ENCODE measurements at places on chromosomes 7 and 10.

- DNase-seq, result no peak
Measured at GRCh38 chr7:34034728-34035127, 129.4 kb downstream of the BMPER start.

GRCh38 chr7:21941611-21942141 is 4.0 kb downstream of the CDCA7L start:
- DNase-seq, result peak; percentile 51

DNA sequence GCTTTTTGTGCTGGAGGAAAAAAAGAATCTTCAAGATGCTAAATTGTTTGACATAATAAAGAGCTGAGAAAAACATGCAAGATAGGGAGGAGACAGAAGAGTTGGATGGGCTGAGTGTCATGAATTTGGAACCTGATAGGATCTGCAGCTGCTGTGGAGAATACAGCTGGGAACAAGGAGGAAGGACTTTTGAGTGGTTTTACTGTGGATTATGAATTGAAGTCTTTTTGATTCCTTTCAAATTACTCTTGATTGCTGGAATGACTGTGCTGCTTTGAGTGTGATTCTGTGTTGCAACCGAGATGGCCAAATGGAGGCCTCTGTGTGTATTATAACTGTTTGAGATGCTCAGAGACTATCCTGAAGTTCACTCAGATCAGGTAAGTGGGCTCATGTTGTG is 4.0 kb downstream of the EFCAB10 start:
- DNase-seq, result no peak

GRCh38 chr7:75776295-75776971 is 4.4 kb upstream of the CCL26 start:
- peak; percentile 84 for DNase-seq

GRCh38 chr7:48710995-48711394 is 213.4 kb upstream of the CDC14C start:
- DNase-seq, result no peak

DNA sequence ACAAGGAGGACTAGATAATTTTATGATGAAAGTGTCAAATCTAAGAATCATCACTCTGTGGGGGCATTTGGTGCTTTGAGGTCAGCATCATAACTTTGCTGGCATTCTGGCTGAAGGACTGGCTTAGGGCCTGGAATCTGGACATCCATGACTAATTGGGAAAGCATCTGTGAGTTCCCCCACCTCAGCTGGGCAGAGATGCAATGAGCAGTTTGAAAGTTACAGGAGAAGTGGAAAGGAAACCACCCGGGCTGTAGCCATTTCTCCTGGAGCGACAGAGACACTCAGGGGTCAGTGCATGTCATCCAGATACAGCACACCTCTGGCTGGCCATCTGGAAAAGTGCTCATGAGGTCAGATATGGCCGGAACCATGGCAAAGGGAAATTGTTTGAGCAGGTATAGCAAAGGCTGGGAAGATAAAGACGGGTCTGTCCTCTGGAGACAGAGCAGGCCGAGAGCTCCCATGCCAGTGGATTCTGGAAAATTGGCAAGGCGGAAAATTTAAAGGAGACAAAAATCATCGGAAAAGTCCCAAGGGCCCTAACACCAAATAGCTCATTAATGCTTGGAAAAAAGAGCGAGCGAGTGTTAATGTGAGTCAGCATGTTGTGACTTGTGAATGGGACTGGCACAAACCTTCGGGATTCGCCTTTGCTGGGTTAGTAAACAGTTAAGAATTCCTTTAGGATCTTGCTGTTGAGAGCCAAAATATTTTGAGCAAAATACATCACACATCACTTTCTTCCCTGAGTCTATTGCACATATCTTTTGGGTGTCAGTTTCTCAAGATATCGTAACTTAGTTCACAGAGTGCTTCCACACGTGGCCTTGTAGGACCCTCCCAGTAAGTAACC is 188.4 kb upstream of the AGK start:
- peak; percentile 75 for DNase-seq

DNA sequence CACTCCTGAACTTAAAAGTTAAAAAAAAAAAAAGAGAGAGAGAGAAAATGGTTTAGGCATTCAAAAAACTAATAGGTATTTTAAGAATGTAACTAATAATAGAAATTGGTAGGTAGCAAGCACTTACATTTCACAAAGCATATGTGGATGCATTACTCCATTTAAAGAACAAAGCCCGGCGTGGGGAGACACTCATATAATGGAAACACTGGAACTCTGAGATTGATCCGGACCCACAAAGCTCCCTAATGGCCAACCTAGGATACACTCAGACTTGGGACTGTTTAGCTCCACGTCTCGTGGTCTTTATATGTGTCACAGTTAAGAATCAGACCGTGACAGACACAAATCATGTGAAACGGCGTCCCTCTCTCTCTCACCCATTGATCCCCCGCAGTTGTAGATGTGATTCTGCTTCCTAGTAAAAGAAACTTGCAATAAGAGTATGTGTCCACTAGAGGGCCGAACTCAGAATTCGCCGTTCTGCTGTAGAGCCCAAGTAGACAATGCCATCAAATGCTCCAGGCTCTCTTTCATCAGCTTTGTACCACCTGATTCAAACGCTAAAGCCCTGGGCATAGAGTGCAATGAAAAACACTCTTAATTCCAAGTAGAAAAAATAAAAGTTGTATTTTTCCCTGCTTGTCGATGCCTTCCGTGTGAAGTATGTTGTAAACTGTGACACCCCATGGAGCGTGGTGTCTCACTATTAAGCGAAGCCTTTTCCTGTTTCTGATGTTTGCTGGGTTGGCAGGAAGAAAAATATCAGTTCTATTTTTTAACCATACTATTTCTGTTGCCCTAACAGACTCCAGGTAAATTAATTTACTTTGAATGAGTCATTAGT is 429.0 kb upstream of the MTPN start:
- DNase-seq, result peak; percentile 72

- no peak for DNase-seq
Measured at GRCh38 chr7:150753826-150754603, 16.8 kb downstream of the GIMAP5 start.

DNA sequence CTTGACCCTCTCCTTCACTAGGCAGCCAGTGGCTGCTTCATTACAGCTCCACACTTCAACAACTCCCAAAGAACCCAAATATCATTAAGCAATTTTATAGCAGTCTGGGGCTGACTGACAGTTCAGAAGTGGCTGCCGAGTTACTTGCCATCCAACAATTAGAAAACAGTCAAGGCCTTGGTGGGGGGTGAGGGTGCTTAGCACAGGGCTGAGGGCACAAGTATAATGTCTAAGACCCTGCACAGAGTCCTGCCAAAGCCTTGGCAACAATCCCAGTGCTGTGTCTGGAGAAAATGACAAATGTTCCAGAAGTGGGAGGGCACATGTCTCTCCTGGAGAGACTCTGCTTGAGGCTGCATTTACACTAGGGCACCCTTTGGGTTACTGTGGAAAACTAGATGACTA is 71.1 kb downstream of the CXCL12 start:
- DNase-seq, result peak; percentile 6

- peak; percentile 84 for DNase-seq
Measured at GRCh38 chr10:73959484-73960243, 38.3 kb upstream of the VCL start.

DNA sequence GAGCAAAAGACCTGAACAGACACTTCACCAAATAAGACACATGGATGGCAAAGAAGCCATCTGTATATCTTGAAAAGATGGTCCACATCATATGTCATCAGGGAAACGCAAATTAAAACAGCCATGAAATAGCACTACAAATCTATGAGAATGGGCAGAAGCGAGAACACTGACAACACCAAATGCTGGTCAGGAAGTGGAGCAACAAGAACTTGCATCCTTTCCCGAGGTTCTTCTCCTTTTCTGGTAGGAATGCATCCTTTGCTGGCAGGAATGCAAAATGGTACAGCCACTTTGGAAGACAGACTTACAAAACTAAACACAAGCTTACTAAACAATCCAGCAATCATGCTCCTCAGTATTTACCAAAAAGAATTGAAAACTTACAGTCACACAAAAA is 60.0 kb downstream of the PIK3AP1 start:
- no peak for DNase-seq

GRCh38 chr7:1243964-1244416 is 11.3 kb downstream of the UNCX start:
- DNase-seq, result no peak

- DNase-seq, result no peak
Measured at GRCh38 chr7:95263785-95264362, 60.5 kb downstream of the PON1 start.

- DNase-seq, result no peak
Measured at GRCh38 chr7:1777122-1777521, 107.0 kb downstream of the ELFN1 start.

DNA sequence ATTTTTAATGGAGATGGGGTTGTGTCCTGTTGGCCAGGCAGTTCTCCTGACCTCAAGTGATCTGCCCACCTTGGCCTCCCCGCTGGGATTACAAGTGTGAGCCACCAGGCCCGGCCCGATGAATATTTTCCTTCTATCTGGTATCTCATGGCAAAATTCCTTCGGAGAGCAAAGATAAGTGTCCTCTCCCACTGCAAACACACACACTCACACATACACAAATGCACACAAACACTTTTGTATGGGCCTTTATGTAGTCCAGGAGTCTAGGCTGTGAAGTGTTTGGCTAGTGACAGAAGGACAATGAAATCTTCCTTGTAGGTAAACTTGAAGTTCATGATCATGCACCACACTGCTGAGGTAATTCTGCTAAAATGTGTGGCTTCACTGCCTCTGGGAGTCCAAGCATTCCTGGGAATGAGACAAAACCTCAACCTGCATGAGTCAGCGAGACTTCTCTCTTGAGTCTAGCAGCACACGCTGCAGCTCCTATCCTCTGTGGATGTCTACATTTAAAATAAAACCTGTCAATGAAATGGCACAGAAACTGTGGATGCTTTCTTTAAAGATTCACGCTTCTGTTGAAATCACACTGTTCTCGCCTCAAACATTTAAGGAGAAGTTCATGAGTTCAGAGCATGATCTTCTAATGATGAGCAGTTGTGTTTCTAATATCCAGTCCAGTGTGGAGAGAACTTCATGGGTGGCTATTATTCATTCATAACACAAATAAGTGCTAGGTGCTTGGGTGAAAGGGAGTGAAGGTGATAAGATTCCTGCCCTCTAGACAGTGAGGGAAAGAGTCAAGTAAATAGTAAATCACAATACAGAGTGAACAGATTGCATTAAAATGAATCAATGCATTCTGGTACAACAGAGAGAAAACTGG is 96.5 kb downstream of the NRP1 start:
- DNase-seq, result peak; percentile 94

DNA sequence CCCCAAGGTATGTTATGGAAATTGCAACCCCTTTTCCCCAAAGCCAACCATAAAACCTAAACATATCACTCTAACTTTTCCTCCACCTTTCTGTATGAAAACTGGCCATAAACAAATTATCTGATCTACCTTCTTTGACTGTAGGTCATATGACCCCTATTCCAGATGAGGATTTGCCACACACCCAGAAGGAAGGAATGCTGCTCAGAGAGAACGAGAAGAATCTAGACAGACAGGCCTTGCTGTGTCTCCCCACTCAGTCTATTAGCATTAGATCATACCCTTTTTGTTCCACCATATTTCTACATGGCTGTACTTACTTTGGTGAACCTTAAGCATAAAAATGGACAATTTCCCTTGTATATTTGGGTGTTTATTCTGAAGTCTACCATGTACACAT is 113.0 kb upstream of the PHYHIPL start:
- no peak for DNase-seq

DNA sequence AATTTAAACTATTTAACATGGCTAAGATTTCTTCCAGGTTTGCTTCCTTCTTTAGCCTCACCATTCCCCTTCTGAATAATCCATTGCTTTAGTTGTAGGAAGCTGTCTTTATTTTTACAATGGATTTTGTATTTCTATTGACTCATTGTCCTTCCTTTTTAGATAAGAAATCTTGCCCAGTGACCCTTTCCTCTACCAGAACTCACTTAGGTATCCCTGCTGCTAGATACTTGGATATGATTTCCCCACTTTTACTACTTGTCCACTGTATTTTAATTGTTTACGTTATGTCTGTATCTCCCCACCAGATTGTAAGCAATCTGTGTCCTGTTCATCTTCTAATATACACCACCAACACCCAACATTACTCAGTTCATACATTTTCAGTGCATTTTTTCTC is 47.7 kb upstream of the MDFIC start:
- peak; percentile 36 for DNase-seq

GRCh38 chr7:156998988-156999957 is 11.2 kb downstream of the MNX1 start:
- no peak for DNase-seq

DNA sequence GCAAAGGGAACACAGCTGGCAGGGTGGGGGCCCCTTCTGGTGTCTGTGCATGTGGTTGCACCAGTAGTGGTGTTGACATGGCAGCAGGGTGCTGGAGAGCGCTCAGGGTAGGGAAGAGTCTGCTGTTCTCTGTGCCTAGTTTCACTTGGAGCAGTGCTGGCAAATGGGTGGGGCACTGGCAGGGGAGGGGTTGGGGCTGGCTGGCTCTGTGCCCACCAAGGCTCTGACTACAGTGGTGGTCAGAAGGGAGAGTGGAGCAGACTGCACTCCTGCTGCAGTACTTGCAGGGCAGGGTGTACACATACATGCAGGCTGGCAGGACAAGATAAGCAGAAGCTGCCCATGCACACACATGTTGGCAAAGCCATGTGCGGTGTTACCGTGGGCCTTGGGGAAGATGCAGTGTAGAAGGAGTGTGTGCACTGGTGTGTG is 18.2 kb downstream of the FAM25A start:
- DNase-seq, result no peak

- DNase-seq, result no peak
Measured at GRCh38 chr10:3636356-3637181, 148.4 kb downstream of the KLF6 start.

GRCh38 chr10:4947039-4947634 is 16.1 kb upstream of the AKR1C1 start:
- peak; percentile 72 for DNase-seq

DNA sequence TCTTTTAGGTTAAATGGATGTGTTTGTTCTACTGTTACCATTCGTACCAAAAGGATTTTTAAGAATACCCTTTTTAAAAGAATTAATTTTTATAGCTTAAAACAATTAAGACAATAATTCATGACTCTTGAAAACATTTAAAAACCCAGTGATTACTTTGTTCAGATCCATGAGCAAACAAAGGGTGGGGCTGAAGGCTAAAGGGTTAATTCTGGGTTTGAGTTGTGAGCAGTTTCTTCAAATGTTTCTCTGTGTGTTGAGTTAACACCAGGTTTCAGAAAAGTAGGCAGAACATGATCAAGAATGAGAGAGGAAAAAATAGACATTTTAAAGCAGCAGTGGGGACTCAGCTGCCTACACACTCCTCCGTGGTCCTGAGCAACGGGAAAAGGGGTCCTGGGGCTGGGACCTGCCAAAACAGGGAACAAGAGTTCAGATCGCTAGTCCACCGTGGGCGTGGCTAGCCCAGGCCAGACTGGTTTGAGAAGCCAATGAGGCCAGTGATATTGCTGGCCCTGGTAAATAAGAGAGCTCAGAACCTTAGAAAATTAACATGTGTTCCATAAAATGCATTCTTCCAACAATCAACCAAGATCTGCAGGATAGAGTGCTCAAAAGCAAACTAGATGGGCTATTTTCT is 14.9 kb upstream of the EZH2 start:
- no peak for DNase-seq

GRCh38 chr7:98168904-98169621 is 42.2 kb upstream of the BHLHA15 start:
- no peak for DNase-seq

All from mesenchymal stem cell (in vitro differentiated cells and primary cell).